ENCODE measurements at places on chromosomes 16 and 17. TPM values are rescaled to one million over a fixed set of nuclear protein-coding genes. Genes with fewer than 3 reads are reported as not detected.

- DNase-seq = no peak
Measured at GRCh38 chr16:81567987-81568748, 123.6 kb downstream of the CMIP start.

- no peak for DNase-seq
Measured at GRCh38 chr17:73227379-73227778, 34.3 kb downstream of the CPSF4L start.

DNA sequence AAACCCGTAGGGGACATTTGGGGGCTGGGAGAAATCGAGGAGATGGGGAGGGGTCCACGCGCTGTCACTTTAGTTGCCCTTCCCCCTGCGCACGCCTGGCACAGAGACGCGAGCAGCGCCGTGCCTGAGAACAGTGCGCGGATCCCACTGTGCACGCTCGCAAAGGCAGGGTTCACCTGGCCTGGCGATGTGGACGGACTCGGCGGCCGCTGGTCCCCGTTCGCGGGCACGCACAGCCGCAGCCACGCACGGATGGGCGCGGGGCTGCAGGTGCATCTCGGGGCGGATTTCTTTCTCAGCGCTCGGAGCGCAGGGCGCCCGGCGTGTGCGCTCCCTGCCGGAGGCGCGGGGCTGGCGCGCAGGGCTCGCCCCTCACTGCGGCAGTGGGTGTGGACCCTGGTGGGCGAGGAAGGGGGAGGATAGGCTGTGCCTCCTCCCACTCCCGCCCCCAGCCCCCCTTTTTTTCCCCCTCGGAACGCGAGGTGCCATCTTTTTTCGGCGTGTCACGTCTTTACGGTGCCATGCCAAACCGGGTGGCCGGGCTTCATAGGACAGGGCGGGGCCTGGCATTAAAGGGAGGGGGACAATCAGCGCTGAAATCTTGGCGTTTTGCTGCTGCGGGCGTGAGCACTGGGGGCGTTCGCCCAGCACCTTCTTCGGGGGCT lies 1.1 kb downstream of the MAPT start:
- DNase-seq = no peak

DNA sequence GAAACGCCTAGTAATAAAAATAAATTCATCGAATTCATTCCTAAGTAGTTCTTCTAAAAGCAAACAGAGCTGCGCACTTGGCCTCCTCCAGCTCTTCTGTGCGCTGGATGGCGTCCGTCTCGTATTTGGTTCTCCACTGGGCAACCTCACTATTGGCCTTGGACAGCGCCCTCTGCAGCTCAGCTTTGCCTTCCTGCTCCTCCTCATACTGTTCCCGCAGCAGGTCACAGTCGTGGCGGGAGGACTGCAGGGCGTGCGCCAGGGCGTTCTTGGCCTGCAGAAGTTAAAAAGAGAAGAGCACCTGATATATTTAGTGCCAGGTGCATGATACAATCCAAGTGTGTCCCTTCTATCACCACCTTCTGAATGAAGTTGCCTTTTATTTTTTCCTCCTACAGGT lies 21.8 kb downstream of the MYH3 start:
- DNase-seq = no peak

DNA sequence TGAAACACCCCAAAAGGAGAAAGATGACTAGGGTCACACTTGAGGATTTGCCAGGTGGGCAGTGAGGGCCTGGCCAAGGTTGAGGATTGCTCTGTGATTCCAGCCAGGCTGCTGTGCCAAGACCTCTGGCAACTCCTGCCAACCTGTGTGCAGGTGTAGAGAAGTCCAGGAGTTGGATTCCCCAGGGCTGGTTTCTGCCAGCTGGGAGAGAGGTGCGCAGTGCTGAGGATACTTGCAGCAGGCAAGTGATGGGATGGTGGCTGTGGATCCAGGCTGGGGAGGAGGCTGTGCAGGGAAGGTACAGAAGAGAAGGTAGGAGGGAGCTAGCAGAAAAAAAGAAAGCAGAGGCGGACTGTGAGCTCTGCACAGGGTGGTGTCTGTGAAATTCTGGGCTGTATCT lies 6.6 kb downstream of the RIPOR1 start:
- DNase-seq = no peak

GRCh38 chr17:61400717-61401388 lies 1.2 kb downstream of the TBX2 start:
- no peak for DNase-seq

- DNase-seq = no peak
Measured at GRCh38 chr16:57634171-57634570, 5.7 kb downstream of the ADGRG1 start.

DNA sequence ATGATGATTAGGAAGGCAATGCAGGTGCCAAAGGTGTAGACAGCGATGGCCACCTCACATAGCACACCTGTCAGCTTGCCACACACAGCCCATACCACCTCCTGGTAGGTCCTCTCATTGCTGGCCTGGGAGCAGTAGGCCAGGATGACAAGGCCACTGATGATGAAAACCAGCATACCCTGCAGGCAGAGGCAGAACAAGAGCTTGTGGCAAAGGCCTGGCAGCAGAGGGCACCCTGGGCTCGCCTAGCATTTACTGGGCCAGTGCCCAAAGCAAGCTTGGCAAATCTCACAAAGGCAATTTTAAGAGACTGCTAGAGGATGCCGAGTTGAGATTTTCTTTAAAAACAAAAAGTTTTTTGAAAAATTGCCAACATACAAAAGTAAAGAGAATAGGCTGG lies 5.9 kb downstream of the SLC38A7 start:
- no peak for DNase-seq

DNA sequence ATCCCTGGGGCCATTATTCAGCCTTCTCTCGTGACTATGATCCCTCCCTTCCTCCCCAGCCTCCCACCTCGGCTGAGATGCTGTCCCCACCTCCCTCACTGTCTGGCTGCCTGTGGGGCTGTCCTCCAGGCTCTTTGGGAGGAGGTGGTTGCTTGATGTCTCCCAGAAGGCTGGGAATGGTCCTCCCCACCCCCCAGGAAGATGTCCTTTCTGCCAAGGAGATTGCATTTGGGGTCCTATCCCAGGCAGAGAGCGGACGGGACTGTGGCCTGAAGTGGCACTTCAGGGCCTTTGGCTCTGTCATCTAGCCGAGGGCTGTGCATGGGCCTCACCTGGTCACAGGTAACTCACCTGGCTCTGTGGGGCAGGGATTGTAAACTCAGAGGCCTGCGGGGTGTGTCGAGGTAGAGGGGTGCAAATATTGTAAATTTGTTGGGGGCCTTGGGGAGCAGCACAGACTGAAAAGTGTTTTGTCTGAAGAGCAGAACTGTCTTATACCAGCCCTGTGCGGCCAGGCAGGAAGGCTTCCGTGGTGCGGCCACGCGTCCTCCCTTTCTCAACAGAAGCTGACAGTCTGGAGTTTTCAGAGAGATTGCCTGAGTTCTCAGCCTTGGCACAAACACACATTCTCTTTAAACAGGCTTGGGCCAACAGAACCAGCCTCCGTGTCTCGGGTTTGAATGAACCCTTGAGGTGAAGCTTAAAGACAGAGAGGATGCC lies 177.9 kb downstream of the SEC14L1 start:
- DNase-seq = no peak

- DNase-seq = no peak
Measured at GRCh38 chr16:4317532-4318450, 1.9 kb downstream of the GLIS2 start.

- no peak for DNase-seq
Measured at GRCh38 chr16:73840728-73841127, 455.9 kb upstream of the PSMD7 start.

GRCh38 chr17:1744551-1745512 lies 2.2 kb downstream of the SERPINF2 start:
- DNase-seq = no peak

DNA sequence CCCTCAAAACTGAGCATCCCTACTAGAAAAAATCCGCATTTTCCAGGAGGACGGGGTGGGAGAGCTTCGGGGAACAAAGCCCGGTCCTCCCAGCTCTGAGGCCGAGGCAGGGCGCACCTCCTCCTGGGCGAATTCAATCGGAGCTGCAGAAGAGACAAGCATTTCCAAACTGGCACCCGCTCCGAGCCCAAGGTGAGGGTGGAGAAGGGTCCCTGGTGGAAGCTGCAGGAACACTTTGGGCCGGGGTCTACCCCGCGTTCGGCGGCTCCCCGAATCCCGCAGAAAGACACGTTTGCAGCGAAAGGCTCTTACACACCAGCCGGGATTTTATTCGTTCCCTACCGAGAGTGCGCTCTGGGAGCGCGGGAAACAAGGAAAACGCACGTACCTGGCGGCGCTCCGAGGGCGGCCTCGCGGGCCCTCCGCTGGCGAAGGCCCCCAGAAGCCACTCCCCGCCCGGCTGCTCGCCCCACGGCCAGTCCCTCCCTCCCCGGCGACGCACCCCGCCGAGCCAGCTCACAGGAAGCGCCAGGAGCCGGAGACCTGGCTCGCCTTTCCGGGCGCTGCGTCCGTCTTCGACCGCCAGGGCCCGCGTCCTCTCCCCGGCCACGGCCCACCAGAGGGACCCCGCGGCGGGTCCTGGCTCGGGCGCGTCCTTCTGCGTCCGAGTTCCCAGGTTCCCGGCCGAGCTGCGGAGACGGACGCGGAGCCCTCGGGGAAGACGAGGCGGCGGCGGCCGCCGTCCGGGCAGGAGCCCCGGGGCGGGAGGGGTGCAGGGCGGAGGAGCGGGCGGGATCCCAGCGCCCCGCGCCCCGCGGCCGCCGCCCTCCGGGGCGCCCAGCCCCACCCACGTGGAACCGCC lies 49.8 kb upstream of the BAHCC1 start:
- DNase-seq = no peak

GRCh38 chr16:82638095-82638798 lies 11.5 kb downstream of the CDH13 start:
- no peak for DNase-seq

SLC5A10 gene
- not detected for polyA plus RNA-seq

DNAI2 gene
- polyA plus RNA-seq = not detected

RPS15A gene
- 2,792 TPM for polyA plus RNA-seq

UTS2R gene
- polyA plus RNA-seq = not detected

IRX3 gene
- 2.3 TPM for polyA plus RNA-seq

SLC16A5 gene
- polyA plus RNA-seq = 18.3 TPM

MYH1 gene
- polyA plus RNA-seq = not detected

All from BJ (cell line).